ENCODE measurements at places on chromosomes 13 and 19.

GRCh38 chr13:23578411-23579071 lies 8.3 kb downstream of the TNFRSF19 start:
- no peak for DNase-seq

- no peak for DNase-seq
These were observed 21.8 kb downstream of the MCF2L start for GRCh38 chr13:112990783-112991182.

DNA sequence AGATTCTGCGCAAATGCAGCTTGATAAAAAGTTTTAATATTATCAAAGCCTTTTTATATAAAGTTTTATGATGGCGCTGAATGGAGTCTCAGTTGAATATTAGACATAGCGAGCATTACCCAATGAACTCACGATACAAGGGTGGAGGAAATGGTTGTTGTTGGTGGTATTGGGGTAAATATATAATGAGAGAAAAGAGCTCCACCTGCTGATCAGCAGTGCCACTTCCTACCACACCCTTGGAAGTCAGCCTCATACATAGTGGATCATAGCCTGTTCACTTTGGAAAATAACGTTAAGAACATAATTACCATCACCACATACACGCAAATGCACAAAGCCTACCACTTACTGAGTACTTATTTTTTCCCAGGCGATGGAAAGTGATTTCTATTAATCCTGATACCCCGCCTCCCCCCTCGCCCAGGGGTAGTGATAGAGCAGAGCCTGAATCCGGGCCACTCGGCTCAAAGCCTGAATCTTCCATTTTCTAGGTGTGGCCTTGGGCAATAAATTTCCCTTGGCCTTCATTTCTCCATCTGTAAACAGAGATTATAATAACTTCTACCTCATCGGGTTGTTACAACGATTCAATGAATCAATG lies 358.3 kb downstream of the KLF5 start:
- no peak for DNase-seq

- DNase-seq: no peak
These were observed 7.7 kb downstream of the PLEKHF1 start for GRCh38 chr19:29672933-29673336.

DNA sequence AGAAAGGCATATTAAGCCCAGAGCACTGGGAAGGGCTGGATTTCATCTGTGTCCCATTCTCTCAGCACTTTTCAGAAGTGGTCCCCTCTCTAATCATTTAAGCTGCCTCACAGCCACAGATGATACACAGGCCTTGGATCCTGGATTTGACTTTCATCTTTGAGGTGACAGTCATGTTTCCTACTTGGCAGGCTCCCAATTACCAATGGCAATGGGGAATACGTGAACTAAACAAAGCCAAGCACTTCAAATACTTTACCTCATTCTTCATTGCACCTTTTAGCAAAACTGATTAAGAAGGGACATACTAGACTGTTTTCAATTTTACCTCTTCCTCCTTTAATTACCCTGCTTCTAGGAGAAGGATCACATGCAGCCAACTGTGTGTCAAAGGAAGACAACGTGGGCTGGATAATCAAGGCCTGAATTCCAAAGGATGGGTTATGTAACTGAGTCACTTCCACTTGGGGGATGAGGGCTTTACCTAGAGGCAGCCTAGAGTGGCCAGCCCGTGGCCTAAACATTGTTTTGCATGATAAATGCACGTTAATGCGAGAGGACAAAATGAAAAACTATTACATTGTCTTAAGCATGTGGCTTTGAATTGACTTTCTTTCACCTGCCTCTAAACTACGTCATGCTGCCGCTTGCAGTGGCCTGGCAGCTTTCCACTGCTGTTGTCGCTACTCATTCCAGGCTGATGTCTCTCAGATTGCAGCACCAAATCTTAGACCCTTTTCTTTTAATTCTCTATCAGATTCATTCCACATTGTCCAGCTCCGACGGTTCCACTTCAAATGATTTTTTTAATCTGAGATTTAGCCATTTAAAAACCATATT lies 95.0 kb downstream of the KCTD12 start:
- no peak for DNase-seq

GRCh38 chr13:42173789-42174343 lies 98.1 kb upstream of the AKAP11 start:
- no peak for DNase-seq

DNA sequence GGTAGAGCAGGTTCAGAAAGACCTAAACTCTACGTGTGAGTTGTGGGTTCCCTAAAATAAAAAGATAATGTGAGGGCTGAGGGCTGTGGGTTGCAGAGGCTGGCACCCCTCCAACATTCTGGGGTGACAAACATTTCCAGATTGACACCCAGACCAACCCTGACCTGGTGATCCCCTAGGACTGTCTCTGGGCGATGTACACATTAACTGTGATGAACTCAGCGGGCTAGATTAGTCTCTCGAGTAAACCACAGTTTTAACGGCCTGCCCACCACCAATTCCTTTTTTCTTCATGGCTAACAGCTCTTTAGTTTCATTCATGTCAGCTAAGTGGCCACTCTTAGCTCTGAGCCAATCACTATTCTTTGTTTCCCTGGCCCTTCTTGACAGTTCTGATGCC lies 24.8 kb downstream of the SIAH3 start:
- no peak for DNase-seq

DNA sequence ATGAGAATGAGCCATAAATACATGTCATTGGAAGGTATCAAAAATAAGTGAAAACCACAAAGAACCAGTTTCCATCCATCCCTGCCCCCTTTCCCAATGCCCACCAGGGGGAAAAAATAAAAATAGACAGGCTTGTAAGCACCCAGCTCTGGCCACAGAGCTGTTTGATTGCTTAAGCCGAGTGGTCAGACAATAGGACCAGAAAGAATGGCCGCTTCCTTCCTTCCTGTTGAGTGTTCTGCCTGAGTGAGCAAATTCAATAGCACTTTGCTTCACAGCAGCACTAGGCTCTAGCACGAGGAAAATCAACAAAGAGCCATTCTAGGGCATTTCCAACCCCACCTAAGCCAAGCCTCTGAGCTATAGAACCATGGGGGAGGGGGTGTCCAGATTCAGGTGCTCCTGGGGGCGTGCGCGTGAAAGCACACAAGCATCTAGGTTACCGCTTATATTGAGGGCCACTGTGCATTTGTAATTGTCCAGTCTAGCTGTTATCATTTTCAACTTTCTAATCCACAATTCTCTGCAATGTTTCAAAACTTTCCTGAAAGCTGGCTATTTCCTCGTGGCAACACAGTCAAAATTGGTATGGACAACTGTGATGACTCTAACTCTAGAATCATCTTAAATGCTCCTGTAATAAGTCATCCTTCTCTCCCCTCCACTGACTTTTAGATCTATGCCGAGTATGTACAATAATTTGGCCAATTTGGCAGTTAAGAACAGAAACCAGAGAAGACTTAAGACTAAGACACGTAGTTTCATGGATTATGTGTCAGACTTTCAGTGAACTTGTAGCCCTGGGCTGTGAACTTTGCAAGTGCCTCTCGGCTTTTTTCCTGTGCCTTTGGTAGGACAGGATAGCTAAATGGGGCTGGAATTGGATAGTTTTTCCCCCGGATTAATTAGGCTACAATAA lies 64.3 kb downstream of the SPRY2 start:
- no peak for DNase-seq

- DNase-seq: no peak
These were observed 4.9 kb downstream of the ACP4 start for GRCh38 chr19:50794876-50795663.

- no peak for DNase-seq
These were observed 52.0 kb upstream of the SPACA7 start for GRCh38 chr13:112324116-112324515.

DNA sequence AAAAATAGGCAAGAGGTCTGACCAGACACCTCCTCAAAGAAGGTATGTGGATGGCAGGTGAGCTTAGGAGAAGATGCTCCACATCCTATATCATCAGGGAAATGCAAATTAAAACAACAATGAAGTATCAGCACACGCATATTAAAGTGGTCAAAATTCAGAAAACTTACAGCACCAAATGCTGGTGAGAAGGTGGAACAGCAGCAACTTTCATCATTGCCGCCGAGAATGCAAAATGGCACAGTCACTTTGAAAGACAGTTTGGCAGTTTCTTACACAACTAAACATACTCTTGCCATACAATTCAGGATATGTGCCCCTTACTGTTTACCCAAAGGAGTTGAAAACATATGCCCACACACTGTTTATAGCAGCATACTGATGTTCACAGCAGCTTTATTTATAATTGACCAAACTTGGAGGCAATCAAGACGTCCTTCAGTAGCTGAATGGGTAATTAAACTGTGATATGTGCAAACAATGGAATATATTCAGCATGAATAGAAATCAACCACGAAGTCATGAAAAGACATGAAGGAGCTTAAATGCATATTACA lies 22.5 kb downstream of the OR10H4 start:
- DNase-seq: no peak

- DNase-seq: no peak
These were observed 327.0 kb upstream of the PCDH9 start for GRCh38 chr13:67557118-67557517.

- no peak for DNase-seq
These were observed 14.0 kb downstream of the AKAP8L start for GRCh38 chr19:15404780-15405211.

GRCh38 chr19:6767357-6768235 lies at the start of gene SH2D3A:
Gene SH2D3A, minus strand, starts transcription at chr19:6767435. Its CDS starts 3,687 bp downstream, at chr19:6763748.
- no peak for DNase-seq

GRCh38 chr13:65275838-65276630 lies 1954.1 kb downstream of the PCDH9 start:
- DNase-seq: no peak

GRCh38 chr13:108574856-108575255 lies 54.6 kb upstream of the MYO16 start:
- no peak for DNase-seq

DNA sequence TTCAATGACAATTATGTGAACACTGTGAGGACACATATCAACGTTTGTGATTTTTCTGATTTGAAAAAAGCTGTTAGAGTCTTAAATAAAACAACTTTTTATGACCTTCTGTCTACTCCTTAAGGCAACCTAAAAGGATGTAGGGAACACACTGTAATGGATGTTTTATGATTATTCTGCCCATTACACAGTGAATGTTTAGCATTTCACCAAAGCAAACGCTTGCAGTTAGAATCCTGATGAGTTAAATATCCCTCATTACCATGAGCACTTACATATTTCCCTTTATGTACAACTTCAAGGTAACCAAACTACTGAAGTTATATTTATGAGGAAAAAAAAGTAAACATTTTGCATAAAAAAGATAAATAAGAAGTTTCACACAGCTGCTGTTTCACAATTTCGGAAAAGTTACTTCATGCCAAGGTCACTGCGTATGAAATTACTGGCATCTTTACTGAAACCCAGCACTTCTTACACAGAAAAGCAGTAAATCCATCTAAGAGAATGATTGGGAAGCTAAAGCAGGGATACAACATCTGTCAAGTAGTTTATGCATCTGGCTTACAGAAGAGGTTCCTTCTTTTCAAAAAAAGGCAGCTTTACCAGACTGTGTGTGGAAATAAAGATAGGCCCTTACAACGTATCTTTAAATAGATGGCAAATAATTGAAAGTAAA lies 733.7 kb upstream of the ATXN8OS start:
- DNase-seq: no peak

- DNase-seq: no peak
These were observed 15.6 kb downstream of the LSM4 start for GRCh38 chr19:18307271-18307681.

DNA sequence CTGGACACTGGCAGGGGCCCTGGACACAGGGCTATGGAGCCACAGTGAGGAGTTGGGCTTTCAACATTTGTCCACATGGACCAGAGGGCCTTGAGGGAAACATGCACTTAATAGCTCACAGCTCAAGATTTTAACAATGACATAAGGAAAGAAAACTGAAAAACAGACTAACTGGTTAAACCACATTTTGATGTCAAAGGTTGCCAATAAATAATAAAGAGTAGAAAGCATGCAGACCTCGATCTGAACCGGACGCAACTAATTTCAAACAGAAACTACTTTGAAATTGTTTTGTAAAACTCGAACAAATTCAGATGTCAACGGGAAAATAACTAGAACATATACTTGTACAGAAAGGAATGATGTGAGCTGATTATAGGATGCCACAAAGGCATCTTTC lies 15.5 kb upstream of the ZNF888 start:
- DNase-seq: no peak

- DNase-seq: no peak
These were observed 24.0 kb upstream of the ACP7 start for GRCh38 chr19:39060171-39060570.

GRCh38 chr19:3520166-3521103 lies 14.3 kb downstream of the FZR1 start:
- DNase-seq: no peak

DNA sequence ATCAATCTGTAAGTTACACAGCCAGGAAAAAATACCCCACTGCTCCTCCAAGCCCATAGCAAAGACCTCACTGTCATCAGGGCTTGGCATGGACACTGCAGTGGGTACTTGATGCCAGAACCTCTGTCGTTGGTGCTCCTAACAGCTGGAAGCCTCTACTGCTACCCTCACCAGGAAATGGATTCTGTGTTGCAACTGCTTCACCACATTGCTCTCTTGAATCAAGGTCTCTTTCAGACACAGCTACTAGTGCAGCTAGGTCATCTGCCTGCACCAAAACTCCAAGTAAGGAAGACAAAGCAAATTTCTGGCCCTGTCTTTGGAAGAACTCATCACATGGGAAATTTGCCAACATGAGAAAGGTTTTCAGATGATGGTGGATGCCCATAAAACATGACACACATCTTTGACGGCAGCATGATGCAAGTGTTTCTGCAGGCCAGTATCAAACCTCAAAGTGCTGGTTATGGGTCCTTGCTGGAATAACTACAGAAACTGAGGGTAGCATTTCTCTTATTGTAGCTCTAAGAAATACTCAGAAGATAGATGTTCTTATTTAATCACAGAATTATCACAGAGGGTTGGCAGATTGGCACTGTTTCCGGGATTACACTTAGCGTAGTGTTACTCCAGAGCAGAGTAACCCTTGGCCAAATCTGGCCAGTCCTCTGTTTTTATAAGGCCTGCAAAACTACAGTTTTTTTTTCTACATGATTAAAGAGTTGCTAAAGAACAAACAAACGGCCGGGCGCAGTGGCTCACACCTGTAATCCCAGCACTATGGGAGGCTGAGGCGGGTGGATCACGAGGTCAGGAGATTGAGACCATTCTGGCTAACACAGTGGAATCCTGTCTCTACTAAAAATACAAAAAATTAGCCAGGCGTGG lies 12.9 kb upstream of the PCCA start:
- no peak for DNase-seq

GRCh38 chr19:46746281-46747057 lies at the start of gene STRN4:
Gene STRN4, minus strand, starts transcription at chr19:46746450. Its CDS starts 20 bp downstream, at chr19:46746430.
- peak; percentile 17 for DNase-seq

GRCh38 chr13:37942929-37943328 lies 73.4 kb upstream of the TRPC4 start:
- DNase-seq: no peak

- DNase-seq: peak; percentile 72
These were observed 459.8 kb downstream of the FGF14 start for GRCh38 chr13:101942038-101942437.

GRCh38 chr13:63433546-63434150 lies 2018.0 kb upstream of the PCDH20 start:
- no peak for DNase-seq

GRCh38 chr19:11264452-11265176 lies 2.3 kb upstream of the DOCK6 start:
- no peak for DNase-seq

- no peak for DNase-seq
These were observed 111.3 kb upstream of the PCDH9 start for GRCh38 chr13:67341406-67341805.

Data from NCI-H1694 (cell line).